ENCODE measurements at places on chromosomes 2 and 18.

GRCh38 chr18:71808616-71809015, 735.5 kb downstream of the CBLN2 start:
- DNase-seq = no peak

DNA sequence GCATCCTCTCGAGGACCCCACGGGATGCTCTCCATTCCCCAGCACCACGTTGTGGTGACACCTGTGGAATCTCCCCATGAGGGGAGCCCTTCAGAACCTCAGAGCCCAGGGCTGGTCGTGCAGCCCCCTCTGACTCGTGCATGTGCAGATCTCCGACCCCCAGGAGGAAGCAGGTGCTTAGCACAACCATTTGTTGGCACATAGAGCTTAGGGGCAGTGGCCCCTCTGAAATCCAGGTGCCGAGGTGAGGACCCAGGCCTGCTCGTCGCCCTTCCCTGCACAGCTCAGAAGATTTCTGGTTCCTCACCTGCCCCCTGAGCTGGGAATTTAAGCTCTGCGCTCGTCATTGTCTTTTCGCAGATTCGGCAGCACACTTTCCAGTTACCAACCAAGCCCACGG, 1.3 kb upstream of the OTOS start:
- DNase-seq = no peak

GRCh38 chr2:152415796-152416195, 80.8 kb downstream of the FMNL2 start:
- DNase-seq = no peak

GRCh38 chr2:54409752-54410151, 46.4 kb upstream of the SPTBN1 start:
- DNase-seq = no peak

DNA sequence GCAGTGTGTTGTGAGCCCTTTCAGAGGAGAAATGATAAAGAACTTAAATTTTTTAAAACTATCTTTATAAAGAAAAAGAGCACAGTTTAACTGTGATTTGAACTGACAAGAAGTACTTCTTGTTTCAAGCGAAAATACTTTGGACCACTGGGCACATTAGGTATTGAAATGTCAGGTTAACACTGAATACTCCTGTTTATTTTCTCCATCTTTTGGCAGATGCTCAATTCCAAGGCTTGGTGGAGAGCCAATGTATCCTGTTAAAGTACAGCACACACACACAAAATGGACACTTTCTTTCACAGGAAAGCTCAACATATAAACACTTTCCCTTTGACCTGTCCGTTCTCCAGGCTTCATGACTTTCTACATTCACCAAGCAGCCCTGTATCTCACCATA, 32.6 kb upstream of the SP3 start:
- no peak for DNase-seq

DNA sequence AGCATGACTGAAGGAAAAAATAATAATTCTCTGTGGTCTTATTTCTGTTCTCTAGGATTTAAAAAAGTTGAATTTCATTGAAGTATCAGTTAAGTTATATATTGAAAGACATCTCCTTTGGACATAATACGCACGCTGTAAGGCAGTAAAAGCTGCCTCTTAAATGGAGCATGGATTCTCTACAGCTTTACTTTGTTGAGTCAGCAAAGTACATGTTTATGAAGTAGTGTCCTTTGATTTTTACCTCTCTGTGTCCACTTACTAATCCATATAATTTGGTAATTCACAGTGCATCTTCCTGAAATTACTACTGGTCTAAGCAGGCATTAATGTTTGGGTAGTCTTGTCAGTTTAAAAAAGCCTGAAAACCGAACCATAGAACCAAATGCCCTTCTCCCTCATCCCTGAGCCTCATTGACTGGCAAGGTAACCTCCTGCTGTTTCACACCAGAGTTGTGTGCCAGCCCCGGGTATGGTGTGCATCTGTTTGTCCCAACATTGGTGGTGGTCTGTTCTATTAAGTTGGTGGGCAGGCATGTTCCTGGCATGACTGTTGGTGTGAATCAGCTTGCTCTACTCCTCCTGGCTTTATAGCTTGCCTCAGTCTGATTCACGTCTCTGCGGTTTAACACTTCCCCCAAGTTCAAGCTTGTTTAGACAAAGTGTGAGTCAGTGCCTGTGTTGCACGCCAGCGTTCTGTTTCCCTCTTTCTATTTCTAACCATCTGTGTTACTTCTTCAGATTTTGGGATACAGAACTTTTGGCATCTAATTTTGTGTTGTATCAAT, 71.0 kb upstream of the ITM2C start:
- peak; percentile 95 for DNase-seq

GRCh38 chr2:105660489-105660888, 84.2 kb upstream of the NCK2 start:
- DNase-seq = no peak

Data from RKO (cell line).